ENCODE measurements at places on chromosomes 1 and 21.
A peak's percentile ranks its signal among the peaks of the same experiment; 100 is the strongest.

GRCh38 chr1:48677306-48678287 is 99.1 kb downstream of the BEND5 start:
- DNase-seq, result no peak

DNA sequence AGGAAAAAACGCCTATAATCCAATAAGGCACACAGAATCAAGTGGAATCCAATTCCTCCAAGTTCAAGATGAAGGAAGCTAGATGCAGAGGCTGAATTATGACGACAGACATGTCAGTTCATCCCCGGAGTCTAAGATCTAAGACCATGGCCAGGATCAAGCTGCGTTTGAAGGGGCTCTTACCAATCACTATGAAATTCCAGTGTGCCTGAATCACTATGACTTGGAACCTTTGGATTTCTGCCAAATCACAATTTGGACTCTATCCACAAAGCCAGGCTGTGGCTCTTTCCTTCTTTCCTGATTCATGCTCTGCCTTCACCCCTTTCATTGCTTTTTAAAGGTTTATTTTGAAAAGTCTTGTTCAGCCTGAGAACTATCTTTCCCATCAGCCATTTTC is 17.1 kb downstream of the OLIG2 start:
- no peak for DNase-seq

DNA sequence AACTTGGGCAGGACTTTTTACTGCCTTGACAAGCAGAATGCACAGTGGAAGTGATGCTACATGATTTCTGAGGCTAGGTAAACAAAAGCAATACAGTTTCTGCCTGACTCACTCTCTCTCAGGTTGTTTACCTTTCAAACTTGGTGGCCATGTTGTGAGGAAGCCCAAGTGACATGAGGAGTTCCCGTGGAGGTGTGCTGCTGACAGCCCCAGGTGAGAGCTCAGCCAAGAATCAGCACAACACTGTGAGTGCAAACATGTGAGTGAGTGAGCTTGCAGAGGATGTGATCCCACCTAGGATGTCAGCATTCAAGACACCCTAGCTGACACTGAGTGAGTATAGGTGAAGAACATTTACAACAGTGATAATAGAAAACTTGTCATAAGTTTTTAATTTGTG is 71.1 kb upstream of the IFNAR2 start:
- DNase-seq, result no peak

GRCh38 chr1:14739082-14739832 is 140.8 kb downstream of the KAZN start:
- no peak for DNase-seq

- no peak for DNase-seq
Measured at GRCh38 chr1:12320486-12320885, 90.7 kb downstream of the VPS13D start.

DNA sequence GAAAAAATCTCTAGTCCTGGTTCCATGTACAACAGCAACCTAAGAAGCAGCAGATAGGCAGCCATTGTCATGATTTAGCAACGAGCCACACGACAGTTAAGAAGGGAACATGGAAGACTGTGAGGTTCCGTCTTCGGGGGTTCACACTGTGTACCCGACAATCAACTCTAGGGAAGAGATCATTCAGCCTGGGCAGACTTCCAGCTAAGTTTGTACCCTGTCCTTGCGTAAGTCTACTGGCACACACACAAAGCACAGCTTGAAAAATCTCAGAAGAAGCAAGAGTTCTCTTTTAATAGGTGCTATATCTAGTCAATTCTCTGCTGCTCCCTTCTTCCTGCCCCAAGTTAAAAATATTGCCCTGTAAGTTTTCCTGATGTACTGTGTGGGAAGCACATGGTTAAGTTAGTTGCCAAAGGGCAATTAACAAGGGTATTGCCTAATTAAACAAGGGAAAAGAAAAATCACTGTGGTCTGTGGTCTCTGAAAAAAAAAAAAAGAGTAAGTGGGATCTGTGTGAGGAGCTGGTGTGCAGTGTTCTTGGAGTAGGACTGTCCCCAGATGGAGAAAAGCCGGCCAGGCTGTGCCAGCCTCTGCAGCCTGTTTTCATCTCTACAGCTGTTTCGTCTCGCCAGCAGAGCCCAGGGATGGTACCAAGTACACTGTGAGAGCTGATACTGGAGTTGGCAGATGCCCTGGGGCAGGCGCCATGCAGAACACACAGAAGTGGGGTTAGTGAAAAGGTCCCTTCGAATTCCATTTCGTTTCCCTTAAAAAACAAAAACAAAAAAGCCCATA is 6.4 kb upstream of the MYBPHL start:
- no peak for DNase-seq

DNA sequence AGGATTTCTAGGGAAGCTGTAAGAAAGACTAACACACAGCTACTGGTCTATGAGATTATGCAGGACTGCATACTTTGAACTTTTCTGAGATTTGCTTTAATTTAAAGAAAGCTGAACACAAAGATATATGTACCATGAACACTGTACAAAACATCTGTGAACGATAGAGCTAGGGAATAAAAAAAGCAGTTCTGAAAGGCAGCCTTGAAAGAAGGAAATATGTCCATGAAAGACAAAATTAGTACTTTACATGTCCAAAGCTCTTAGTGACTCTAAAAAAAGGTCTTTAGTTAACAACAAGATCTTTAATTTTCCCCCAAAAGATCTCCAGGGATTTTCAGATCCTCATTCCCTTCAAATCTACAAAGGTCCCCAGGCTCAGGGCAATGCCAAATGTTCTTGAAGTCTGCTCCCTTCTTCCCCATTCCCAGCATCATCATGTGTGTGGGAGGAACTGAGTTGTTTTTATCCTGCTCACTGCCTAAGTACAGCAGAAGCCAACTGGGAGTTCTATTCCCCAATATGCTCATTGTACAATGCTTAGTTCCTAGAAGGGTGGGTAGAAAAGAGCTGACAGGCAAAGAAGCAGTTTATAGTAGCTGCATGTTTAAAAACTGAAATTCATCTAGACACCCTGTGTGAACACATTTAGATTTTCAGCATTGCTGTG is 60.1 kb upstream of the PTCH2 start:
- no peak for DNase-seq

GRCh38 chr1:48251821-48252220 is 29.3 kb downstream of the SLC5A9 start:
- no peak for DNase-seq

DNA sequence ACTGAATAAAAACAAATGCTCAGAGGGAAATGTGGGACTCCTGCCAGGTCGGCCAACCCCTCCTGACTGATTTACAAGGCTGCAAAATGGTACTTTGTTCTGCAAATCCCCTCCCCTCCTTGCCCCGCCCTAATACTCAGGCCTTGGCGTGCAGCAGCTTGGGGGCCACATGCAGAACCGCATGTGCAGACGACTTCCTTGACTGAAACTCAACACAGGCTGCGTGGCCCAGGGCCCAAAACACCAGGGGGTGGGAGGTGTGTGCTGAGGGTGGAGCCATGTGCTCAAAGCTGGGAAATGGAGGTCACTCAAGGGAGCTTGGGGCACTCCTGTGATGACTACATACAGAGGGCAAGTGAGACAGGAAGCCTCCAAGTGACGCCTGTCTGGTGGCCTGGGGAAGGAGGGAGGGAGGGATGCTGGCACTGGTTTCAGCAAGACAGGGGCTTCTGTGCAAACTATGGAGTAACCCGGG is 87.2 kb downstream of the MRPL37 start:
- DNase-seq, result peak; percentile 30

DNA sequence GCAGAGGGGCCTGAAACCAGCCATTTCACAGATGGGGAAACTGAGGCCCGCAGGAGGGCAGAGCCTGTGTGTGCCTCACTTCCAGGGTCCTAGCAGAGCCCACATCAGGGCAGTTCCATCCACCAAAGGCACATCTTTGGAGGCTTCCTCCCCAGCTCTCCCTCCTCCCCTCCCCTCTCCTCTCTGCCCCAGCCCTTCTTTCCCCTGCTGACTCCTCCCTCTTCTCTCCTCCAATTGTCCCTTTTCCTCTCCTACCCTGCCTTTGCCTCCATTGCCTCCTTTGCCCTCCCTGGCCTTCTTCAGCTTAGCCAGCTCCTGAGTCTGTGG is 56.6 kb downstream of the TMEM53 start:
- no peak for DNase-seq

- DNase-seq, result no peak
Measured at GRCh38 chr1:15640667-15641066, 23.4 kb downstream of the DDI2 start.

GRCh38 chr1:117596023-117596720 is 9.7 kb upstream of the TENT5C start:
- DNase-seq, result no peak

- no peak for DNase-seq
Measured at GRCh38 chr1:7333094-7333493, 438.0 kb upstream of the VAMP3 start.

DNA sequence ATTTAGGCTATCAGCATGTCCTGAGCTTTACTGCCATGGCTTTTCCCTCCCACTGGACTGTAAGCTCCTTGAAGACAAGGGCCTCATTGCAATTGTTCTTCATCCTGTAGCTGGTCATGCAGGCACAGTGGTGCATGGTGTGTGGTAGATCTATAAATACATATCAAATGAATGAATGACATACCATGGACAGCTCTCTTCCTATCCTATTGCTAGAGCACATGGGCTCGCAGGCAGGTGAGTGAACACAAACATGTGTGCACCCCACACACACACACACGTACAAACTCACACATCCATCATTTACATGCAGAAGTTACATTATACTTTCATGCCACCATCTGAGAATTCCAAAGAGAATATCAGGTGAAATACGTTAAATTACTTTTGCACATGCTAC is 172.9 kb upstream of the RUNX1 start:
- DNase-seq, result no peak

DNA sequence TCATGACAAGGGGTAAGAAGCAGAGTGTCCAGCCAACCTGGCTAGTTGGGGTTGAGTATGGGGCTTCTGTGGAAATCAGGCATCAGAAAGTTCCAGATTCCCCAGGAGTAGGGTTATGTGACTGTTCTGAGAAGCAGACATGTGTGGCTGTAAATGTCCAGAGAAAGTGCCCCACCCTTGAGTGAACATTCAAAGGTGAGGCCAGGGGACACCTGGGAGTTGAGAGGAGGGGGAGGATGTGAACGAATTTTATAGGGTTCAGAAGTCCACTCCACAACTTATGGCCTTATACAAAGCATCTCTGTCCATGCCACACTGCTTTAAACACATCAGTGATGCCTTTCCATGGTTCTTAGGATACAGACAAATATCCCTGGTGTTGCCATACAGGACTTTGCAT is 133.3 kb downstream of the IGSF21 start:
- DNase-seq, result no peak

DNA sequence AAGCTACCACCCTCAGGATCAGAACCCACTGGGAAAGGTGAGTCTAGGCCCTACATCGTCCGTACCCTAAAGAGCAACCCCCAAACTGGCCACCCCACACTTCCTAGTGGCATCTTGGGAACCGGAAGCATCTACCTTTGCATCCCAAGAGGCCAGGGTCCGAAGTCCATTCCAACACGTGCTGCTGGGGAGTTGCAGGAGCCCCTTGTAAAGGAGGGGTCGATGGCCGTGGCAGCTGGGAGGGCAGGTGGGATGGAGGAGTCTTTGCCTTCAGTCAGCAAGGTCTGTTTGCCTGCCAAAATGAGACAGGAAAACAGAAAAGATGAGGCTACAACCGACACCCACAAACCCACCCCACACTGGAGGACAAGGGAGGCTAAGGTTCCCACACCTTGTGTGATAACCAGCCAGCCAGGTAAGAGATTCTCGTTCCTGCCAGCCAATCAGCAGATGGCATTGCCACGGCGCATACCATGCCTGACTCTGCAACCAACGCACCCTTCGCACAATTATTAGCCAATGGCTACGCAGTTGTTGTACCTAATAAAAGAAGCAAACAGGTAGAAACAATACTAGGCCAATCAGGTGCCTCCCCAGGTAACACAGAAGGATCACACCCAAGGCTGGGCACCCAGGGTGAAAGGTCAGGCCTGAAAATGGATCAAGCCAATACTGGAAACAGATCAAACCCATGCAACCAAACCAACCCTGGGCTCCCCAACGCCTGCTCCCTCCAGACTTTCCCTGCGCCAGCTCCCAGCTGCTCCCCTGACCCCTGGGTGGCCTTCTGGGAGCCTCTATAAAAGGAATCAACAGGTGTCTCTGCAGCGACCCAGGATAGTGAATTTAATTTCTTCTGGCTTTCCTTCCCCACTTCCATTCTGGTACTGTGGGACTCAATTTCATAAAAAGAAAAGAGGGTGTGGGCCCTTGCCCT is 35.6 kb downstream of the CASZ1 start:
- DNase-seq, result no peak

GRCh38 chr1:169894424-169895145 is 889 bp upstream of the SCYL3 start:
- DNase-seq, result no peak

- no peak for DNase-seq
Measured at GRCh38 chr1:209766051-209766450, 10.2 kb downstream of the TRAF3IP3 start.

GRCh38 chr1:143661418-143662101 is 310.2 kb downstream of the FAM72C start:
- DNase-seq, result no peak
